ENCODE measurements at places on chromosomes 6 and 20. TPM values are rescaled to one million over a fixed set of nuclear protein-coding genes. Genes with fewer than 3 reads are reported as not detected.

DNA sequence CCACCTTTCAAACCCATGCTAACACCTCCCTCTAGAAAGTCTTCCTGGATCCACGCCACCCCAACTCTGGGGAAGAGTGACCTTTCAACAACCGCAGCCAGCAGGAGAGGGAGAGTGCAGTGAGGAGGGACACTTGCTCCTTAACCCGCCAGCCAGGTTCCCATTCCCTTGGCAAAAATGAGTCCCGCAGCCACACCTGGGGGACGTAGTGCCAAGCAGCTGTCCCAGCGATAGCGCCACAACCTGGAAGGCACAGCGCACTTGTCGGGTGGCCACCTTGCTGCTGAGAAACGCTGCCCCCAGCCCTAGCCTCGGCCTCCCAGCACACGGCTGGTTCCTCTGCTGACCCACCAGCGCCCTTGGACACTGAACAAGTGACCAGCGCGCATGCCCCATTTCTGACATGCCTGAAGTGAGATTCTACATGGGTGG lies 119.3 kb downstream of the JPH2 start:
- no peak for DNase-seq

DNA sequence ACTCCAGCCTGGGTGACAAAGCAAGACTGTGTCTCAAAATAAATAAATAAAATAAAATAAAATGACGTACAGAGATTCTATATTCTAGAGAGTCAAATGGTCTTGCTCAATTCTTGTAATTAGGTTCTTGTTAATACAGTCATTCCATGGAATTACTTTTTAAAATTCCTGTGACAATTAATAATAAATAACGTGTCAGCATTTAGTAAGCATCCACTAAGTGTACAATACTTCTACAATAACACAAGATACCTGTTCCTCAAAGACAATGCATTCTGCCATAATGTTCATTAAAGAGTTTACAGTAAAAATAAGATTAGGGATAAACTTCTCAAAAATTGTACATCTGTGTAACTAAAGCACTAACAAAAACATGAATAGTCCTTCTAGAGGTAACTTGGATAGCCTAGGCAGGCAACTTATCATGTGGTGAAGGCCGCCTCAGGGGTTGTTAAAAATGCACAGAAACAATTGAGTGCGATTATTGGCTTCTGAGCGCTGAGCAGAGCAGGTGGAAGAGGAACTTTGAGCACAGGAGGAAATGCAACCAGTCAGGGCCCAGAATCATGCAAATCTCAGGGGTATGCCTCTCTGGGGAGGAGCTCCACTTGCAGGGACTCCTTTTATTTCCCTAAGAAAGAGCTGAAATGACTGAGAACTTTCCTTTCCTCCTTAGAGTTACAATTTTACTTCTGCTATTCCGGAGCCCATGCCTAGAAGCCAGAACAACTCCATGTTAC lies 37.1 kb downstream of the QRSL1 start:
- no peak for DNase-seq

The RPS21 gene
- 466 TPM for total RNA-seq

The GTSF1L gene
- not detected for total RNA-seq

DNA sequence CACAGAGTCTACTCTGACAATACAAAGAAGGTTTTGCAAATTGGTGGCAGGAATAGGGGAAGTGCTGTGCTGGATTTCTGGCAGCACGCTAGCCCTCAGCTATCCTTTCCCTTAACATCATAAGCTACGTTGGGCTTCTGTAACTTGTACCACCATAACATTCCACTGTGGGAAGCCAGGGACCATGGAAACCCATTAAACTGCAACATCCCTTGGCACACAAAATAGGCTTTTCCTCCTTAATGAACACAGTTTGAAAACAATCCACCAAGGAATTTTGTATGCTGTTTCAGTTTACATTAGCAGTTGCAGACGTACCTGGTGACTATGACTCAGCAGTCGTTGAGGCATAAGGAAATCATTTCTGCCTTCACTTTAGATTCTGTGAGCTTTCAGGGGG lies 203.9 kb upstream of the RAB32 start:
- no peak for DNase-seq

The POM121L2 gene
- not detected for total RNA-seq

The OPN5 gene
- total RNA-seq: not detected

DNA sequence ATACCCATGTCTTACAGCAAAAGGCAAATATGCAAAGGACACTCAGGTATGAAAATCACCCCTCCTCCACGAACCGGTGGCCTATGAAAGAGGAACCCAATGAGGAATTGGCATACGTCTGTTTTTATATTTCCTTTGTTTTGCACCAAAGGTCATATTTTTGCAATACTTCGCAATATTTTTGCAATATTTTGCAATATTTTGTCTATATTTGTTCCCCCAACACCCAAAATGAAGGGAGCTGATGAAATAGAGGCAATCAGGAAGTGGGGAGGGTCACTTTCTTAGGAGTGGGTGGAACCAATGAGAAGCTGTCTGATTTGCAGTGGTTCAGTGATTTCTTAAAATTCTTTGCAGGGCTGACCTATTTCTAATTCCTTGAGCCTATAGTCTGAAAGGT lies 296.8 kb upstream of the TSHZ2 start:
- no peak for DNase-seq

GRCh38 chr20:53592992-53593465 lies 610 bp downstream of the ZNF217 start:
- DNase-seq: no peak

- DNase-seq: no peak
Measured at GRCh38 chr20:49230021-49230420, 10.8 kb downstream of the DDX27 start.

The GHRH gene
- total RNA-seq: not detected

- no peak for DNase-seq
Measured at GRCh38 chr20:54132612-54133433, 41.0 kb downstream of the CYP24A1 start.

- DNase-seq: peak; percentile 70
Measured at GRCh38 chr20:62052842-62053464, 12.7 kb downstream of the TAF4 start.

DNA sequence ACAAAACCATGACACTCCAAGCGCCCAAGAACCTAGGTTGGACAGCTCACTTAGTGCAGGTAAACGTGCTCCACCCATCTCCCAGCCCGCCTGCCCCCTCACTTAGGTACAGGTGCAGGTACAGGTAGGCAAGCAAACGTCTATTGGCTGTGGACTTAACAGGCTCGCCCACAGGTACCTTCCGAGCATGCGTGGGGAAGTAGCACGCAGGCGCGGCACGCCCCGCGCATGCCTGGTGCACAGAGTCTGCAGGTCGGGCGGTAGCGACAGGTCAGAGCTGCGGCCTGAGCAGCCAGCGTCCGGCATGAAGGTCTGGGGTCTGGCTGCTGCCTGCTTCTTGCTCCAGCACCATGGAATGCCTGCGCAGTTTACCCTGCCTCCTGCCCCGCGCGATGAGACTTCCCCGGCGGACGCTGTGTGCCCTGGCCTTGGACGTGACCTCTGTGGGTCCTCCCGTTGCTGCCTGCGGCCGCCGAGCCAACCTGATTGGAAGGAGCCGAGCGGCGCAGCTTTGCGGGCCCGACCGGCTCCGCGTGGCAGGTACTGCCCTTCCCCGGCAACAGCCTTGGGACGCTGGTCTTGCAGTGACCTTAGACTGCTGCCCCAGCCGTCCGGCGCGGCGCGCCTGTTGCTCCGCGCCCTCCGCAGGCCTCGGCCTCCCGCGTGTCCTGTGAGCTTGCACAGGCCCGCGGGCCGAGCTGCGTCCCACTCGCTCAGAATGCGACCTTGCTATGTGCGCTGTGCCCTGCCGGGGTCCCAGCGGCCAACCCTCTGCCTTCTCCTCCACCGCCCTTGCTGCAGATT lies at the start of gene MRS2:
TSS of gene MRS2 (plus strand) at position 240 of the 804 bp plus-strand sequence. CDS start at position 351, 111 bp downstream.
- DNase-seq: peak; percentile 95

The WFDC10B gene
- total RNA-seq: not detected

DNA sequence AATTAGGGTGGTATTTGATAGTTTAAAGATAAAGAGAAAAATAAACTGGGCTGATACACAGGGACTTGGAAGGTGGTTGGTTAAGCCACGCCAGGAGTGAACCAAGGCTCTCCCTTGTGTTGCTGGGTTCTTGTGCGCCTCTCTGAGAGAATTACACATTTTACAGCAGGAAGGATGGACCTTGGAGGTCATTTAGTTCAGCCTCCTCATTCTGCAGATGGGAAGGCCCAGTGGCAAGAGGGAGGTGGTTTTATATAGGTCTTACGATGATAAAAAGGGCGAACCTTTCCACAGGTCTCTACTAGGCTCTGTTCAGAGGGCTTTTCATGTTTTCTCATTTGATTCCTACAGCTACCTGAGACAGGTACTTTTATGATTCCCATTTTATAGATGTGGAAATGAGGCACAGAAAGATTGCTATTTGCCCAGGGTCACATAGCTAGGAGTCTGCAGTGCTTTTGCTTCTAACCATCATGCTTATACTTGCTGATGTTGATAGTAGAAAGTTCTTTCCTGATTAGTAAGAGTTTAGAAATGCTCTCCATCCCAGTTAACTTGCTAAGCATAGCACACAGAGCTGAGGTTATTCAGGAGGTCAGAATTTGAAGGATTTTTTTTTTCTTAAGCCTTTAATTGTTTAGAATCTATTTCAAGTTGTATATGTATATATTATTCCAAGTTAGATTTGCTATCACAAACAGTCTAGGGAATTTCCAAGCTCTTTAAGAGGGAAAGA lies 12.8 kb downstream of the HIVEP1 start:
- DNase-seq: no peak

The AHCY gene
- 45.7 TPM for total RNA-seq

- DNase-seq: no peak
Measured at GRCh38 chr6:49937811-49938210, 26.2 kb downstream of the DEFB114 start.

DNA sequence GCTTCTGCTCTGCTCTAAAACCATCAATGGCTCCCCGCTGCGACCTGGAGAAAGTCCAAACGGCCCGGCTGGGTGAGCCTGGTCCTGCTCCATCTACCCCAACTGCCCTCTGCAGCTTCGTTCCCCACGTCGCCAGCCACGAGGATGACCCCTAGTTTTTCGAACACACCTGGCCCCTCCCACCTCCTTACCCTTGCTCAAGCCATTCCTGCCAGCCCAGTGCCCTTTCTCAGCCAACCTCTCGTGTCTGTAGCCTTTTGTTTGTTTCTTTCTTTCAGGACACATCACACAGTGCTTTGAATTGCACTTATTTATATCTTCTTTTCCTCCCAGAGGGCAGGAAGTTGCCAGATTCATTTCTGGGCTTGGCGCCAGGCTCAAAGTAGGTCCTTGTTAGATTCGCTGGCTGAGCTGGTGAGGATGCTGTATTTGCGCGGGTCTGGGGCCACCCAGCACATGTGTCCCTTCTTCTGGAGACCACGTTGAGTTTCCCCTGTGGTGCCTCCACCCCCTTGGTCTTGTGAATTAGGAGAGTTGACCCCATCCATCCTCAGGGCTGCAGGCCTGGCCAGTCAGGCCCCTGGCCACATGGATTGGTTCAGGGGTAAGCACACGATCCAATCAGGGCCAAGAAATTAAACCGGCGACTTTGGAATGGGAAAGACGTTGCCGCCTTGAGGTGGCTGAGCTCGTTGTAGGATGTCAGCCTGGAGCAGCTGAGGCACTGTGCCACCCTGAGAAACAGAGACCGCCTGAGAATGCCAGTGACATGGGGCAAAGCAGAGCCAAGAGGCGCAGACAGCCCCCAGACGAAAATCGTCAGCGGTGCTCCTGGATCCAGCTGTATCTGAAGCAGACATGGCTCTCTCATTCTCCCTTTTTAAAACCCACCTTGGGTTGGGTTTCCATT lies 156.0 kb downstream of the CEBPB start:
- DNase-seq: peak; percentile 94

GRCh38 chr6:113642714-113643406 lies 214.3 kb upstream of the MARCKS start:
- DNase-seq: no peak

DNA sequence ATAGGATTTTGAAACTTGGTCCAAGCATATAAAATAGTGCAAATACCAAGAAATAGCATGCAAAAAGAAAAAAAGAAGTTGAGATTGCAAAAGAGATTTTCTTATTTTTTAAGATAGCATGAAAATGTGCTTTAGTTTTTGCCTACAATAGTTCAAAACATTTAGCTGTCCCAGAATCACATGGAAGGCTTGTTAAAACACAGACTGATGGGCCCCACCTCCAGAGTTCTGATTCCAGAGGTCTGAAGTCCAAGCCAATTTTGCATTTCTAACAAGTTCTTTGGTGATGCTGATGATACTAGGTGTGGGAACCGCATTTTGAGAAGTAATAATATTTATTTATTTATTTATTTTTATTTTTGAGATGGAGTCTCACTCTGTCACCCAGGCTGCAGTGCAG lies 33.7 kb upstream of the LOC128125822 start:
- no peak for DNase-seq

GRCh38 chr6:39102821-39103136 lies 12.2 kb downstream of the SAYSD1 start:
- DNase-seq: no peak

DNA sequence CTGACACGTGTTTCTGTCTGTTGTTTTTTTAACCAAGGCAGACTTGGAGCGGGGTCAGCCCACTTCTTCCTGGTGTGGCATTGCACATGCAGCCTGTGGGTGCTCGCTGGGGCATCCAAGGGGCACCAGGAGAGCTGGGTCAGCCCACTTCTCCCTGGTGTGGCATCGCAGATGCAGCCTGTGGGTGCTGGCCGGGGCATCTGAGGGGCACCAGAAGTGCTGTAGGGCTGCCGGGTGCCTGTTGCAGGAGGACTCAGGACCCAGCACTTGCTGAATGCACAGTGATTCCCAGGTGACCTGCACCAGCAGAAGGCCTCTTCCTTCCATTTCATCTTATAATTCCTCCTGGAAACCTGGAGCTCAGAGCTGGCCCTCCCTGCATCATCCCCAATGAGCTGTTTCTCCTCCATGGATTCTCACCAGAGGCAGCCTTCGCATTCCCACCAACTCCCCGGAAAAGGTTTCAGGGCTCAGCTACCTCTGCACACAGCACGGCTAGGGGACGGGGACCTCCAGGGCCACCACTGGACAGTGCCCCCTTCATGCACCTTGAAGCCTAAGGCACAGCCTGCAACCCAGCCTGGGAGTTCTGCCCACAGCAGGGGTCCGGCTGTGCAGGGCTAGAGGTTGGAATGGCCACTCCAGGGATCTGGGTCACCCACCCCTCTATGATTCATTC lies 218.8 kb downstream of the TAF4 start:
- DNase-seq: no peak

- DNase-seq: no peak
Measured at GRCh38 chr20:15113144-15113773, 775.8 kb upstream of the FLRT3 start.

DNA sequence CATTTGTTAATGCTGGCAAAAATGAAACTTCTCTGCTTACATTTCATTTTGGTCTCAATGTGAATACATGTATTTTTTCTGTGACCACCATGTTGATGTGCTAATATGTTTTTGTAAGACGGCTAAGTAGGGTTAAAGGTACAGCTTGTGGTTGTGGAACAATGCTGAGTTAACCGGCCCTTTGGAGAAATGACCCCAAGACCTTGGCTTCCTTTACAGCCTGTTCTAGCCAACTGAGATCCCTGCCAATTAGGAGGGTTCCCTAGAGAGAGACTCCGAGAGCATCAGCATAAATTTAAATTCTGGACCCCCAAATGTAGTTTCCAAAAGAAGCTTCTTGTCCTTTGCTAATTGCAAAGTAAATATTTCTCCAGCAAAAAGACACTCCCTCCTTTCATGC lies 44.4 kb downstream of the RSPO3 start:
- no peak for DNase-seq
